ENCODE measurements at places on chromosomes 6 and 20.
A peak's percentile ranks its signal among the peaks of the same experiment; 100 is the strongest.

GRCh38 chr6:158680481-158680880 is 30.6 kb downstream of the SYTL3 start:
- no peak for DNase-seq

DNA sequence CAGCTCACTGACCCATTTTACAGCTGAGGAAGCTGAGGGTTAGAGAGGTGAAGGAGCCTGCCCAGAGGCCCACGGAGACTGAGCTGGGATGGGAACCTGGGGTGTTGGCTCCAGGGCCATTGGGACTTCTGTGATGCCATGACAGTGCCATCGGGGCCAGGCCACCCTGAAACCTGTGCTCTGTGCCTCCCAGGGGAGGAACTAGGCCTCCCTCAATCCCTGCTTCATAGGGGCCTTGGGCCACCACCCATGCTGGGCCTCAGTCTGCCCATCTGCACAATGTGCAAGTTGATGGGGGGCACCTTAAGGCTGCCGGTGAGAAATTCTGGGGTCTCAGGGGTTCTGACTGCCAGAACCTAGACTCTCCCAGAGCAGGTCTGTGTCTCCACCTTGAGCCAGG is 24.9 kb downstream of the BPIFB4 start:
- no peak for DNase-seq

DNA sequence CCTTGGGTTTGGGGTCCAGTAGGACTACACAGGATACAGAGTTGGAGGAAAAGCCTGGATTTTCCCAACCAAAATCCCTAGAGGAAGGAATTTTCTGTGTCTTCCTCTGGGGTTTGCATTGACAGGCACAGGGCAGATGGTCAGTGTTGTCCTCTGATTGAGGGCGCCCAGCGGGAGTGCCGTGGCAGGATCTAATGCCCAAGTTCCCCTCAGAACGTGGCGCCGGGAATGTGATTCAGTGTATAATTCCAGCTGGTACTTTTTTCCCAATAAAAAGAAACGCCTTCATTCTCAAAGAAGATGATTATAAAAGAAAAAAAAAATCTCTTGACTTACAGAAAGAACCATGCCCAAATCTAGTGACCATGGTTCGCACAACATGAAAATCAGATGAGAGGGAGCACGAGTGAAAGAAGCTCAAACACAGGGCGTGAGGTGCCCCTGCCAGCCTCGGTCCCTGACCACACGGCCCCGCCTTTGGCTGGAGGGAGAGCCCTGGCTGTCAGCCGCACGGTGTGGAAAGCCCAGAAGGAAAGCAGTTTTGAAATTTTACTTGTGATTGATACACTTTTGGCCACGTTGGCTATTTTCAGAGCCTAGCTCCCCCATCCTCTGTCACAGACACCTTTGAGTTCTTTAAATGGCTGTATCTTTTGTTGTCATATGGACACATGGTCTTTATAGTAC is 31.6 kb downstream of the VEGFA start:
- no peak for DNase-seq

DNA sequence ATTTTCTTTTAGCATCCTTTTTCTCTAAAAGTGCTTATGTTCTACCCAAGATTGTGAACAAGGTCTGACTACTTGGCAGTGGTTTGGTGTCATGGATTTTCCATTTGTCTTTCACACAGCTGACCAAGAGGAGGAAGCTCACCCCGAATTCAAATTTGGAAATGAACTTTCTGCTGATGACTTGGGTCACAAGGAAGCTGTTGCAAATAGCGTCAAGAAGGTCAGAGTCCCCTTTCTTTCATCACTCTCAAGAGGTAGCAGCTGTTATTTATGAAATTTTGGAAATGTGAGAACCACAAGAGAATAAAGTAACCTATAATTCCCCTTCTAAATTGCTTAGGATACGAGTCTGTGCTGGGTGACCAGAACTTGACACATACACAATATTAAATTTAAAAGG is 113.0 kb upstream of the LAMP5 start:
- no peak for DNase-seq

DNA sequence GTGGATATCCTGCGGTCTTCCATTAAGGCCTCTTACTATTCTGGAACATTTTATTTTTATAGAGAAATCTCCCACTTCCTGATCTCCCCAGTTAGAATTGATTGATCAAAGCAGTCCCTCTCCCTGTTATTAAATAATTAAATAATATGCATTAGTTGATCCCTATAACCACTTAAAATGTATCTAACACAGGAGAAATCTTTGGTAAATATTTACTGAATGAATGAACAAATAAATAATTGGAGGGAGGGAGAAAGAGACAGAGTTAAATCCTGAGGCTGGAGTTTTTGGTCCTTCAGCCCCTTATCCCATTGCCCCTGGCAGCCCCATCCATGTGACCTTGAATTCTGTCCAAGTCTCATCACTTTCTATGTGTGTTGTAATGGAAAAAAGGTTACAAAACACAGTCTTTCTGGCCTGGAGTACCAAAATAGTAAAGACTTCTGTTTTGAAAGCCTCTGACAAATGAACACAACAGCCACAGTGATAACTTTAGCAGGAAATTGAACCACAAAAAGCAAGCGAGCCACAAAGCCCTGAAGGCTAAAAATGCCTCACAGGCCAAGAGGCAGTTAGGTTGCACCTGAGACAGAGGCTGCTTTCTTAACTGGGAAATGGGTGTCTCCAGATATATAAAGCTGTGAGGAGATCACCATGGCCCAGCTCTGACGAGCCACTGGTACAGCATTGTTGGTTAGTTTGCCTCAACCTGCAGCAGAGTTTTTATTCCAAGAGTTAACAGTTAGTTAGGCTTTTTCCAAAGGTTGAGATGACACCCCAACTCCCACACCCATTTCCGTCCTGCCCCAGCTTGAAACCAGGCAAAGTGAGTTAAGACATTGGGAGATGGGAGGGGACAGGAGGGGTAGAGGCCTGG is 11.3 kb downstream of the NT5E start:
- DNase-seq = no peak

DNA sequence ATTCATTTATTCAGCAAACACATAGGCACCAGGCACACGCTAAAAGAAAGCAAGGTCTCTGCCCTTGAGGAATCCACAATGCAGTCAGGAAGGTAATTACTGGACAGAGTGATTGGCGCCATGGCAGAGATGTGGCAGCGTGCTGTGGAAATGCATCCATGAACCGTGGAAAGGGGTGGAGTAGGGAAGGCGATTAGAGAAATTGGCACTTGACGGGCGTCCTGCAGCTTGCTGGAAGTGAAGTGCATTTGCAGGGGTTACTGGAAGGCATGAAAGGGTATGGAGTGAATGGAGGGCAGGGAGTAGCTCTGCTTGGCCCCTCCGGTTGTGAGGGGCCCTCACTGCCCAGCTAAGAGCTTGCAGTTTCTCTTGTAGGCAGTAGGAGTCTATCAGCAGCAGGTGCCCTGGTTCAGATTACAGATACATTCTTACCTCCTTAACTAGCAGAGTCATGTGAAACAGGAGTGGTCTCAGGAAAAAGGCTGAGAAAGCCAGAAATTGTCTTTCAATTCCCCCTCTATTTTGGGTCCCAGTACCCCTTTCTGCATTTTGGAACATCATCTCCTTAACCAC is 122.5 kb upstream of the TIAM2 start:
- DNase-seq = peak; percentile 31

Data from right kidney (tissue), 9 donors.